ENCODE measurements at places on chromosomes 5 and 9. TPM values are rescaled to one million over a fixed set of nuclear protein-coding genes. Genes with fewer than 3 reads are reported as not detected.

DNA sequence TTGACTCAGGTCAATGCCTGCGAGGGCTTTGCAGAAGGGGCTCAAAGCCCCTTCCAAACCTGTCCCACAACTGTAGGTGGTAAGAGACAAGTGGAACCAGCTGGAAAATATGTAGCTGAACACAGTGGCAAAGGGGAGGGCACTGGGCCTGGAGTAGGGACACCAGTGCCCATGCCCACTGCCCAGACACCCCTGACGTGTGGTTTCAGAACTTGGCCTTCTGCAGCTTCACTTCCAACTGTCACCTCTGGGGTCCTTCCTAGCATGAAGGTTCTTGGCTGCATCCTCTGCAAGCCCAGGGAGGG, 233.1 kb upstream of the IRX1 start:
- DNase-seq = no peak

DNA sequence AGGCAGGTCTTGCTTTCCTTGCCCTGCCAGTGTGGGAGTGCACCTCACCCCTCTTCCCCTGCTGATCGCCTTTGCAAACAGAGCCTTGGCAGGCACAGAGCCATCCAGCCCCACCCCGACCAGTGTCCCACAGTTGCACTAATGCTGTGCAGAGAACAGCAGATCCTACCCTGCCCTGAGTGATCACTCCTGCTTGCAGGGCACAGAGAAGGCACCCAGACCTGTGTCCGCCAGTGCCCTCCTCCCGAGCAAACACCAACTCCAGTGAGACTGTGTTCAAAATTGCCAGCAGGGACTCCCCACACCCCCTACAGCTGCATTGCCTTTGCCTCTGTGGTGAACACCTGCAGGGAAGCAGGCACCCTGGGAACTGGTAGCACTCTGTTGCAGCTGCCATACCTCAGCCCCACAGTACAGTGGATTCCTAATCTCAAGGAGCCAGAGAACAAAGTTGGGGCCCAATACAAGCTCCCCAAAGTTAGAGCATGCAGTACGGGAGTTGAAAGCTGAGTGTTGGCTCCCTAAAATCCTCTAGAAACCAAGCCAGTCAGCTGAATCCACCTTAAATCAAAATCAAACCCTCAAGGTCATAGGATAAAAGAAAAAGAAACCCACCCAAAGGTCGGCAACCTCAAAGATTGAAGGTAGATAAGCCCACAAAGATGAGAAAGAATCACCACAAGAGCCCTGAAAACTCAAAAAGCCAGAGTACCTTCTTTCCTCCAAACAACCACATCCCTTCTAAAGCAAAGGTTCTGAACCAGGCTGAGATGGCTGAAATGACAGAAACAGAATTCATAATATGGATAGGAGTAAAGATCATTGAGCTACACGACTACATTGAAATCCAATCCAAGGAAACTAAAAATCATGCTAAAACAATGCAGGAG, 92.9 kb upstream of the PIK3R1 start:
- DNase-seq = no peak

DNA sequence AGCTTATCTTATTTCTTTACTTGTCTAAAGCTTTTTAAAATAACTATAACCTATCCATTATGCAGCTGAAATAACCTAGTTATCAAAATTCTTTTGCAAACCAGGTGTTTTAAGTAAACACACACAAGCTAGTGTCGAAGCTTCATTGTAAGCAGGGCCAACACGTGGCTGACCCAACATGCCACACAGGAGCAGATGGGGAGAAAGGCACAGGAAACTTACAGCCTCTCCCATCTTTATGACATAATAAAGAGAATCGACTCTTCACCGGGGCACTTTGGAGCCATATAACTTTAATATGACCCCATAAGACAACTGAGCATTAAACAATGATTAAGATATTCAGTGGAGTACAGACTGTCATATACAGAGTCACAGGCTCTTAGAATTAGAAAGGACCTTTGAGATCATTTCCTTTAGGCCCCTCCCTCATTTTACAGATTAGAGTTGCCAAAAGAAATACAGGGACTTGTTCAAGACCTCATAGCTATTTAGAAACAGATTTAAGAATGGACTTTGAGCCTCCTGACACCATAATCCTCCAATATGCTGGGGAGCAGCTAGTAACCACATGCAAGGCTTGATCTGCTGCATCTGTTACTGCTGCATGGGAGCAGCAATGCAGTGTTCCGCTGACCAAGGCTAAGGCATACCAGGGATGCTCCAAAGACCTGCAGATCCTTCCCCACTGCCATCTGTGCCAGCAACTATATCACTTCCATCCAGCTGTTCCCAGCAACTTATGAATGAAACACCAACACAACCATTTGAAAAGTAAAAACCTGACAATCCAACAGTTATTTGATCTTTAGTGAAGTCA, 75.4 kb downstream of the RASEF start:
- DNase-seq = no peak

DNA sequence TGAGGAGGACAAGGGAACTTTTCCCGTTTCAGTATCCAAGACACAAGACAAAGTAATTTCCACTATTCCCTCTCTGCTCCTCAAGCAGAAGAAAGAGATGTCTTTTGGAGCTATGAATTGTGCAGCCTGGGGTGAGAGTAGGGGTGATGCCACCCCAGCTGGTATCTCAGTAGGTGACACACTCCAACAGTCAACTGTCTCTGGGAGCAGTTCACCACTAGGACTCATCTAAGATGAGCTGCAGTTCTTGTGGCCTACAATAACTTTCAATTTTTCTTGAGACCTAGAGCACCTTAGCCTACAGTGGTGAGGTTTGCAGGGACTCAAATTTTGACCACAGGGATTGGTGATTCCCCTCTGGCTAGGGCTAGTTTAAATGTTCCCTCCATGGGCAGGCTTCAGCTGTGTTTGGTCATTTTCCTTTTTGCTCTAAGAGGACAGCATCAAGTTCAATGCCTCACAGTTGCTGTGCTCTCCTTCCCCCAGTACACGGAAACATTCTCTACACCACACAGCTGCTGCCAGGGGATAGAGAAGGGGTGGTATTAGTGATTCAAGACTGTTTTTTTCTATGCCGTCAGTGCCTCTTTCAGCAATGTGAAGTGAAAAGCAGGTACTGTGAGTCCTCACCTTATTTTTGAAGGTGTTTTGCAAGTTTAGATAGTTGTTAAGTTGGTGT, 278.6 kb upstream of the RORB start:
- DNase-seq = no peak

GRCh38 chr5:14264605-14265316, 121.6 kb downstream of the TRIO start:
- DNase-seq = peak; percentile 80

Gene HTR1A
- 0.35 TPM for total RNA-seq

GRCh38 chr9:128499920-128500319, 4.6 kb upstream of the GLE1 start:
- no peak for DNase-seq

DNA sequence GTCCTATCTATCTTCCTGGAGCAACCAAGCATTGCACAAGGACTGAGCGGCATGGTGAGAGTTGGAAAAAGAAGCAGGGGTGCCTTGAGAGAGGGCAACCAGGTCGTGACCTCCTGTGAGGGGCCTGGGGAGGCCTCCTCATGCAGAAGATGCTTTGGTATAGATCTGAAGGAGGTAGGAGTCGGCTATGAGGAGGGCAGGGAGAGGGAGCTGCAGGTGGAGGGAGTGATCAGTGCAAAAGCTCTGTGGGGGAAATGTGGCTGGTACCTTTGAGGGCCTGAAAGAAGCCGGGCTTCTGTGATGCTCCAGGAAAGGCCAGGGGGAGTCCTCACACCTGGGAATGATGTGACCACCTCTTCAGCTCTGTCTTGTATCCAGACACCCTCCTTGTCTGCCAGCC, 3.6 kb upstream of the SLC25A48 start:
- DNase-seq = no peak

GRCh38 chr5:59760785-59761348, 132.7 kb downstream of the PDE4D start:
- peak; percentile 83 for DNase-seq
